ENCODE measurements at places on chromosomes 5 and 9.
A peak's percentile ranks its signal among the peaks of the same experiment; 100 is the strongest.

DNA sequence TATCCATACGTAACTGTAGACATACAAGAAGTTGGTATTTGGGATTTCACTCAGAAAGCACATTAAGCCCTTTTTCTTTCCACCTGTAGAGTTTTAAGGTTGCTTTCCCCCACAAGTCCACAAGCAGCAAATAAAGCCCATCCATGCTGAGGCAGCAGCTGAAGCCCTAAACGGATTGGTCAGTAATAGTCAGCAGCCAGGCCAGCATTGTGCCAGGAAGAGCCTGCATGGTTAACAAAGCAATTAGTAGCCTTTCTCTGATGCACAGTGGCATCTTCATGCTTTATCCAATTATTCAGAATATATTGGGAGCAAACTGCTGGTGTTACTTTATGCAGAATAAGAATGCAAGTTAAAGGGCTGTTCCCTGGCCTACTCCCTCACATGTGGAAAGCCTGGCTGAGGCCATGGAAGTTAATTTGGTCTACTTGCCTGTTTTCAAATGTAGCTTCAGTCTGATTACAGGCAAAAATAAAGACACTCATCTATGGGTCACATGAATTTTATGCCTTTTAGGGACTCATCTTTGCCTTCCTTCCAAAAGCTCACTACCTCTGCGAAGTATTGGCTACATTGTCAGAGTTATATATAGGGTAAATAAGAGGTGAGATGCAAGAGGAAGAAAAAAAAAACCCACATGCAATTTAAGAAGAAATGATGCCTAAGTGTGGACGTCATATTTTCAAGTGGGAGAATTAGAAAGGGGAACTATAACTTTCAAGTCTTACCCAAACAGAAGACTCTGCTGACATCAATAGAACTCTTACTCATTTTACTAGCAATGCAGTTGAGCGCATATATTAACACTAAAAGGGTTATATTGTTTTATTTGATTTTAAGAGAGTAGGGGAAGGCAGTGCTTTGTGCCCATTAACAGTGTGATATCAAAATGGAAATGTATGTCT is 15.9 kb downstream of the EBF1 start:
- no peak for DNase-seq

- no peak for DNase-seq
Measured at GRCh38 chr5:77463905-77464304, 28.2 kb downstream of the WDR41 start.

- no peak for DNase-seq
Measured at GRCh38 chr9:95498641-95499040, 18.1 kb downstream of the PTCH1 start.

DNA sequence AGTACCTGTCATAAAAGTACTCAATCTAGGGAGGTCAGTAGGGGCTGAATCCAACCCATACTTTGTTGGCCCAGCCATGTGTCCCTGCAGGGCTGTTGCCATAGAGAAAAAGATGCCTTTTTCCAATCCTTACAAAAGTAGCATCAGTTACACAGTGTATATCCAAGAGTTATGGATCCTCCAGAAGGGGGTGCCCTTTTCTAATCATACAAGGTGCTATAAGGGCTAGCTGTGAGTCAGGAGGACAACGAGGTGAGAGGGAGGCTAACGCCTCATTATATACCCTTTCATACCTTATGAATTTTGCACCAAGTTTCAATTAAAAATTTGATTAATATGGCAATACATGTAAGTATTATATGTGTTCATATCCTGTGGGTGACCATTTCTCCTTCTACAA is 4.8 kb downstream of the KIAA0825 start:
- DNase-seq = peak; percentile 52

DNA sequence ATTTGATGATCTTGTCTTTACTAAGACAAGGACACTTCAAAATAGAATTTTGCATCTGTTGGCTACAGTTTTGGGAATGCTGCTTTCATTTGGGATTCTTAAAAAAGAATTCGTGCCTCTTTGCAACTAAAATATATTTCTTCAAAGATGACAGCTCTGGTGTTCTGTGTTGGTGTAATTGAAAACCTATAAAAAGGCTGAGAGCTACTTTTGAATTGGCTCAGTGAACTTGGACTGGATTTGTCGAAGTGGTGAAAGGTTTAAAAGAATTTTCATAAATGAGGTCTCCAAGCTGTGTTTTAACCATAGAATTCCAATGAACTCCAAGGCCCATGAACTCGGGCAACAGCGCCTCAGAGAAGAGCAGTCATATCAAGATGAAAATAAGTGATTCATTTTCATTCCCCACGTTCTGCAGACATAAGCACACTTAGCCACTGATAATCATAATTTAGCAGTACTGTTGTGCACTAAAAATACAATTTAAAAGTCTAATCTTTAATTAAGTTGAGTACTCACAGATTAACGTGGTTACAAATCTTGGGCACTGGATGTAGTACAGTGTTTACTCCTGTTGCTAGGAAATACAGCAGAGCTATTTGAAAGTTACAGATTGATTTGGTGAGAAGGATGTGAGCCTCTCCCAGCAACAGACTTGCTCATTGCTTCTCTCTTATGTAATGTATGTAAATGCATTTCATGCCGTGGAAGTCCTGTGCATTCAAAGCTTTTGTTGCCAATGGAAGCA is 10.9 kb downstream of the SNCAIP start:
- DNase-seq = no peak

Measured in activated CD4-positive, alpha-beta T cell treated with anti-CD3 and anti-CD28 coated beads, Interleukin-10, Interleukin-2, amounts not matched to agents 100 ng/mL and 50 ng/mL, durations not matched to agents 16 hours and 8 hours (primary cell).